CD4-positive, alpha-beta T cell (primary cell): ENCODE measurements at places on chromosomes 13 and 19. TPM values are rescaled to one million over a fixed set of nuclear protein-coding genes. Genes with fewer than 3 reads are reported as not detected.

Gene PLIN5
- total RNA-seq: 0.93 TPM

Gene SCAMP4
- 15.4 TPM for total RNA-seq

GRCh38 chr13:30572859-30573275 is 44.9 kb upstream of the USPL1 start:
- DNase-seq: peak; percentile 25

DNA sequence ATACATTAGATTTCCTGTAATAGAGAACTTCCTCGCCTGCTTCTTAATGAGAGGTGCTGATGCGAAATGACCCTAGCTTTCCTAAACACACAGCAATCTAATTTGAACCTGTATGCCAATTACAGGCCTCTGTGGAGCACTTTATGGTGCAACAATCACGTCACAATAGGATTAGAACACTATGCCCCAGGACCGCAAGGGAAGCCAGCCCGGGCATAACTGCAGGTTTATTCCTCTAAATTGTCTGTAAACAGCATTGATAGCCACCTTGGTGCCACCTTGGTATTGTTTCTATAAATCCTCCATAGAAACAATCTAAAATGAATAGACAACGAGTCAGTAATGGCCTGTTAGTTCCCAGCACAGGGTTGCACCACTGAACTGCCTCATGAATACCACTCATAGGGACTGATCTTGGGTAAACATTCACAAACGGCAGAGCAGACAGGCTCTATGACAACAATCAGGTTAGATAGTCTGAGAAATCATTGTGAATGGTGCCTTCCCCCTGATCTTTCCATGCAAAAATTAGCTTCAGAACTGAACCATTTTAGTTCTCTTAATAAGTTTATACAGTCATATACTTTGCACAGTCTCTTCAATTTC is 182.5 kb upstream of the OBI1 start:
- DNase-seq: no peak

Gene KIR3DL2
- 1.4 TPM for total RNA-seq

GRCh38 chr19:4297901-4298809 is 4.0 kb downstream of the TMIGD2 start:
- DNase-seq: no peak

DNA sequence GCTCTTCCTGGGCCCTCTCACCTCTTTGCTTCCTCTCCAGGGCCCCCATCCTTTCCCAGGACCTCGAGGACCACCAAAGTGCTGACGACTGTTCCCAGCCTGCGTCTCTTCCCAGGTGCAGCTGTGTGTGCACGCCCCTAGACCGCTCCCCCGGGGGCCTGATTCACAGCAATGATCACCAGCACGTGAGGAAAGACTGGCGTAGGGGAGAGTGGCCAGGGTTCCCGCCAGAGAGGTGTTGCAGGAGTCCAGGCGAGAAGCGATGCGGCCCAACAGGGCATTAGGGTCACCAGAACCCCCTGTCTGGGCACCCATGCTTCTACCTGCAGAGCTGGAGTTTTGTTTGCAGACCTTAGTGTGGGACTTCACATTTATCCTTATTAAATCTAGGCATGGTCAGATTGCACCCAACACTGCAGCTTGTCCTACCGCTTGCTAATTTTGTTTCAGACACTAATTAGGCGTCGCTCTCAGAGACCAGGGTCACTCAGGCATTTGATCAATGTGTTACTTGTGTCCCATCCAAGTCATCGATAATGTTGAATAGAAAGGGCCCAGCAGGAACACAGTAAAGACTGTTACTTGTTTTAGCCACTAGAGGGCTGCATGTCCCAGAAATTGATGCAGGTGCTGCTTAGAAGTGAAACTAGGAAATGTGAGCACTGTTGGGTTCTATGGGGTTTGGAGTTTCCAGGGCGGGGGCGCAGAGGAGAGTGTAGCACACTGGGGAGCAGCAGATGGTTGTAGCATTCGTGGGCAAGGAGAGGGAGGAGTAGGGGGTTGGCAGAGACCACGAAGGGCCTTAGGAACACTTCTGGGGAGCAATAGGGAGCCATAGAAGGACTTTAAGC is 53.2 kb downstream of the CDADC1 start:
- peak; percentile 61 for DNase-seq
